ENCODE measurements at places on chromosomes 3 and 15. TPM values are rescaled to one million over a fixed set of nuclear protein-coding genes. Genes with fewer than 3 reads are reported as not detected.

DNA sequence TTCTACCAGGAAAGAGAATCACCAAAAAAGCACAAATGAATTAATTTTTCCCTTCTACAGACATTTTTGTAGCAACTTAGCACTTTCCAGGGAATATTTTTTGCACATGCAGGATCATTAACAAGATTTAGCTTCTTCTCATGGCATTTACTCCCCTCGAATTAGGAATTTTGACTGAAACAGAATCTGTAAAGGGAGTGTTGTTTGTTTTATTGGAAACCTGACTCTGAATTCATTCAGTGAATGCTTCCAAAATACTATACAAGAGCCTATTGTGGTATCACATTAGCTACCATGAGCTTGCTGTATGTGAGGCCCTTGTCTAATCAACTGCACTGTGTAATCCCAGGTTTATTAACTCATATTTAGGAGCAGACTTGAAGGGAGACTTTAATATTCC, 130.4 kb upstream of the ATP10A start:
- no peak for DNase-seq

DNA sequence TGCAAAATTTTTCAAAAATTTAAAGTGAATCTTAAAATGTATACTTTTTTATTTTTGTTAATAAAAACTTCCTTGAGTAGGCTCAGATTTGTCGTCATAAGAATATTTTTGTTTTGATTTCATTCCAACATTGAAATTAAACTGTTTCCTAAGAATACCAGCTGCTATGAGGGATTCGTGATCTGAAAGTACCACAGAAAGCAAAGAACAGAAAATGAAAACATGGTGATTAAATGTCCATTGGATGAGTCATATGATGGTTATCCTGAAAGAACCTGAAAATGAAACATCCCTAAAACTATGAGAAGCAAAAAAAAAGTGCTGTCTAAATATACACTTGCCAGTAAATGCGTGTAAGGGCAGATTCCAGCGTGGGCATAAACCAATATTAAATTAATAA, 143.8 kb downstream of the GMNC start:
- no peak for DNase-seq

GRCh38 chr3:170055209-170055608, 17.4 kb downstream of the GPR160 start:
- DNase-seq, result no peak

- no peak for DNase-seq
These were observed 14.6 kb upstream of the ARPP21 start for GRCh38 chr3:35624698-35625097.

GRCh38 chr3:125107861-125108567, 52.2 kb upstream of the HEG1 start:
- no peak for DNase-seq

- DNase-seq, result no peak
These were observed 41.3 kb downstream of the ETV5 start for GRCh38 chr3:186067360-186068242.

DNA sequence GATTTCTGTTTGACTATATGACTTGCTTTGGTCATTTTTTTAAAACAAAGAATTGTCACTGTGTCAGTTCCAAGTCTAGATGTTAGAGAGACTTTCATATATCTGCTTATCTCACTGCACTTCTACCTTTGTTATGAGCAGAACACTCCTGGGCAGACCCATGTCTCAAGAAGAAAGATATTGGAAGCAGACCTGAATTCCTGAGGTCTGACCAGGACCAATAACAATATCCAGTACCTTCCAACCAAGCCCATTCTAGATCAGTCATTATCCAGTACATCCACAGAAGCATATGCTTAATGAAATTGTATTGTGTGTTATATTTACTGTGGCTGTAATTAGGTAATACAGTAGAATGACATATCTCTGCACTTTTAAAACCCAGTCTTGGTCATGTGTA, 811.3 kb upstream of the GBE1 start:
- DNase-seq, result no peak

DNA sequence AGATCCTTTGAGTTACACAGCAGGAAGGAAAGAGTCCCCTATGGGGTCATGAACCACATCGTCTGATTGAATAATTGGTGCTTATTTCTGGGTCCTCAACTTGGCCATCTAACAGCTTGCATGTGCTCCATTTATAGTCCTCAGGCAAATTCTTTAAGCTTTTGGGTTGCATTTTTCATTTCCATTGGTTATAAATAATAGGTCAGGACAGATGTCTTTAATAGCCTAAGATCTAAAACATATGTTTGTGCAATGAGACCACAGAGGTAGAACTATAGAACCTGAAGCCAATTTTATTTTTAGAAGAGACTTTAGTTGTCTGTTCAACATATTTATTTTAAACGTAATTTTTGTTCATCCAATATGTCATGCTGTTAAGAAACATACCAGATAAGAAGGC, 43.2 kb downstream of the CD200R1L start:
- DNase-seq, result no peak

GRCh38 chr15:27694506-27695087, 404.5 kb downstream of the OCA2 start:
- no peak for DNase-seq

DNA sequence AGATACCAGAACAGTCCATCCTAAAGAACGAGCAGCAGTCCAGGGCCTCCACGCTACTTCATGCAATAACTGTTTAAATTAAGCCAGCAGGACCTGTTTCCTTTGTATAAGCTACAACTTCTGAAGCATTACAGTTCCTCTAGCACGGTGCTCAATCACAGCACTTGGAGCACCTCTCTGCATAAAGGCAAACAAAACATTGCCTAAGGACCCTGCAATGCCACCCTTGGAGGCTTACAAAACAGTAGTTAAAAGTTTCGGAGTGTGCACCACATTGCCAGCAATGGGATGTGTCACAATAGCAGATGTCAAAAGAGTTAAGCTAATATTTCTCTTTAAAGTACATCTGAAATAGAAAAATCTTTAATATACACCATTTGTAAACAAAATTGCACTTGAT, 2.6 kb upstream of the VPS39 start:
- DNase-seq, result no peak

DNA sequence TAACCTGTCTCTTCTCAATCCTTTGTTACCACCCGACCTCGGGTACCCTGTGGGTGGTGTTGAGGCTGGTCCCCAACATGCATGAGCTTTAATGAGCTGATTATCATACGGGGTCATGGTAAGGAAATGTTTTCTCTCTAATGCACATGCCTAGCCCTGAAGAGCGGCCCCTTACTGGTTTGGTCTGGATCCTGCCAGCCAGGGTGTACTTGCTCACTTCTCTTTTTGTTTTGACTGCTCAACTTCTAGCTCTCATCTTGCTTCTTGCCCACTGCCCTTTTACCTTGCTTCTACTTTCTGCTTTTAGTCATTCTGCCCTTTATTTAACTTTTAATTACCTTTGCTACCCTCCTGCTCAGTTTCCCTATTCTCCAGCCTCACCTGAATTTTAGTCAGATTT, 44.3 kb upstream of the ACAD9 start:
- no peak for DNase-seq

DNA sequence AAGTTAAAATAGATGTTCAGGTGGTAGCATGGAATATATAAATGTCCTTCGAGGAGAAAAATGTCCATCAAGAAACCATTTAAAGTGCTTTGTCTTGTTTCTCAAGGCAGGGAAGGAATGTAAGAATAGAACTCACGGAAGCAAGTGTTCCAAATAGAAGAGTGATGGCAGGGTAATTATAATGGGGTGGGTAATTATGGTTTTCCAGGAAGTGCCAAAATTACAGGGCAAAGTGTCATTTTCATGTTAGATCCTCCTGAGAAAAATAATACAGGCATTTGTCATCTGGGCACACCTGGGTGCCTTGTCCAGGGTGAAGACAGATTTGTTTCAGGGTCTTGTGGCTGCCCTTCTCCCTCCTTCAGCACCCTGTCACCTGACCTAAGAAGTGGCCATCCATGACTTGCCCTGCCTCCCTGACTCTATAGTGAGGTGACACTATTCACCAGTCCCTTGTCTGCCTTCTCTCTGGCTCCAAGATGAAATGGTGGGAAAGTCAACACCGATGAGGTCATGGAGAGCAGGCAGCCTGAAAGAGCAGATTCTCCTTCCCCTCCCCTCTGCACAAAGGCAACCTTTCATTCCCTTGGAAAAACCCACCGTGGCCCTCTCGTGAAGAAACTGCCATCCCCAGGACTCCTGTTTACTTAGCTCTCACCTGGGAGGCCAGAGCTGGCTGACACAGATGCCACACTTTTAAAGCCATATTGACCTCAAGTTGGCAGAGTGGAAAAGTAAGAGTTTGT, 45.1 kb upstream of the AMOTL2 start:
- no peak for DNase-seq

DNA sequence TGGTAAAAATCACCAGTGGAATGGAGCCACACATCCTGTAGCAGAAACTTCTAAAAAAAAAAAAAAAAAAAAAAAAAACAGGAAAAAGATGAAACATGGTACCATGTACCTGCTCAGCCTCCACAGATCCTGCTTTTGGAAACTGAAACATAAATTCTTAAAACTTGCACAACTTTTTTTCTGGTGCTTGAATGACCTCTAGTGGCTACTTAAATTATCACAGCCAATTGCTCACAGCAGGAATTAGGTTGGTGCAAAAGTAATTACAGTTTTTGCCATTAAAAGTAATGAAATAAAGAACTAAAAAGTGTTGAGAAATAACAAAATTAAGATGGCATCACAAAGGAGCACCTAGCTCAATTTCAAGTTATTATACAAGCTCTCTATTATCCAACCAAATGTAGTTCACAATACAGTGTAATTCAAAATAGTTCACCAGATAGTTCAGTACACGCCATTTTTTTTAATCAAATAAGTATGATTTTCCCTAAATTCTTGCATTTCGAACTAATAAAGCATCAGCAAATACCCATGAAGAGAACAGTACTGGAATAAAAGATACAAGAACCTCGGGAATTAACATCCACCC, 80.6 kb downstream of the ULK4 start:
- no peak for DNase-seq

DNA sequence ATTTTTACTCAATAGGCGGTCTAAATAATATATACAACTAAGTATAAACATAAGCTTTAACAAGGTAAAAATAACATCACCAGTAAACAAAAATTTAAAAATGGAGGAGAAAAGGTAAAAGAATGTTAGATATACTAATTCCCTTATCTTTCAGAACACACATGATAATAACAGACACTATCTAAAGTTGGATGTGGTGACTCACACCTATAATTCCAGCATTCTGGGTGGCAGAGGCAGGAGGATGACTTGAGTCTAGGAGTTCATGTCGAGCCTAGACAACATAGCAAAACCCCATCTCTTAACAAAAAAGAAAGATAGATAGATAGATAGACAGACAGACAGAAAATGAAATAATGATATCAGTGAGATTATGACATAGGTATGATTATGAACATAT, 85.1 kb downstream of the STAG1 start:
- no peak for DNase-seq

GRCh38 chr15:83067638-83067962, 548 bp upstream of the BTBD1 start:
- DNase-seq, result no peak

- DNase-seq, result no peak
These were observed 59.8 kb downstream of the BOC start for GRCh38 chr3:113271189-113271588.

GRCh38 chr15:66186049-66186825, 67.3 kb downstream of the MEGF11 start:
- DNase-seq, result no peak

GRCh38 chr15:90902040-90902839, 862 bp upstream of the MAN2A2 start:
- DNase-seq, result peak; percentile 76

- no peak for DNase-seq
These were observed 326.1 kb downstream of the ZNF621 start for GRCh38 chr3:40850861-40851260.

DNA sequence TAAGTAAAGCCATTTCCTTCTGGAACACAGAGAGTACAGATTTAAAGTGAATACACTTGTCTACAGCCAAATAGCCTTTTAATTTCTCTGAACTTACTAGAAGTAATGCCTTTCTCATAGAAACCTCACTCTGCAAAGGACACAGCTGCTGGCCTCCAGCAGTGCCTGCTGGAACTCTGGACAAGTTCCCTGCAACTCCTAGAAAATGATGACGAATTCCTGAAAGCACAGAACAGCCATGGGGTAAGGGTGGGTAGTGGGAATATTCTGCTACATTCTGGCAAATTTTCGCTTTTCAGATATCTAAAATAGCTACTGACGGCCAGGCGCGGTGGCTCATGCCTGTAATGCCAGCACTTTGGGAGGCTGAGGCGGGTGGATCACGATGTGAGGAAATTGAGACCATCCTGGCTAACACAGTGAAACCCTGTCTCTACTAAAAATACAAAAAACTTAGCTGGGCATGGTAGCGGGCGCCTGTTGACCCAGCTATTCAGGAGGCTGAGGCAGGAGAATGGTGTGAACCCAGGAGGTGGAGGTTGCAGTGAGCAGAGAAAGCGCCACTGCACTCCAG, 34.4 kb downstream of the RYK start:
- no peak for DNase-seq

DNA sequence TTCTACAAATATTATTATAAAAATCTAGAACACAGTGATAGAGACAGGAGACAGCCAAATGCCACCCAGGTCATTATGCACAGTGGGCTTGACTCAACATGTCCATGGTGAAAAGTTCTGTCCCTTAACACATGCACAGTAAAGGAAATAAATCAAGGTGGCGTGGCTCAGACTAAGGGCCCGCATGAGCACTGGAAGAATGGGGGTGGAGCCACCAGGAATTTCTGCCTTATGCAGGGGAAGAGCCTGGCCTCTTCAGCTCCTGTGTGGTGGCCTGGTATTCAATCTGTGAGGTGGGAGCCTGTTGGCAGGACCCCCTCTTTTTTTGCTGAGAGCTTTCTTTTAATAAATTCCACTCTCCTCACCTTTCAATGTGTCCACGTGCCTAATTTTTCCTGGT, 17.2 kb upstream of the SPG21 start:
- DNase-seq, result no peak

- DNase-seq, result no peak
These were observed 34.9 kb upstream of the PPP4R2 start for GRCh38 chr3:72961752-72962151.

DNA sequence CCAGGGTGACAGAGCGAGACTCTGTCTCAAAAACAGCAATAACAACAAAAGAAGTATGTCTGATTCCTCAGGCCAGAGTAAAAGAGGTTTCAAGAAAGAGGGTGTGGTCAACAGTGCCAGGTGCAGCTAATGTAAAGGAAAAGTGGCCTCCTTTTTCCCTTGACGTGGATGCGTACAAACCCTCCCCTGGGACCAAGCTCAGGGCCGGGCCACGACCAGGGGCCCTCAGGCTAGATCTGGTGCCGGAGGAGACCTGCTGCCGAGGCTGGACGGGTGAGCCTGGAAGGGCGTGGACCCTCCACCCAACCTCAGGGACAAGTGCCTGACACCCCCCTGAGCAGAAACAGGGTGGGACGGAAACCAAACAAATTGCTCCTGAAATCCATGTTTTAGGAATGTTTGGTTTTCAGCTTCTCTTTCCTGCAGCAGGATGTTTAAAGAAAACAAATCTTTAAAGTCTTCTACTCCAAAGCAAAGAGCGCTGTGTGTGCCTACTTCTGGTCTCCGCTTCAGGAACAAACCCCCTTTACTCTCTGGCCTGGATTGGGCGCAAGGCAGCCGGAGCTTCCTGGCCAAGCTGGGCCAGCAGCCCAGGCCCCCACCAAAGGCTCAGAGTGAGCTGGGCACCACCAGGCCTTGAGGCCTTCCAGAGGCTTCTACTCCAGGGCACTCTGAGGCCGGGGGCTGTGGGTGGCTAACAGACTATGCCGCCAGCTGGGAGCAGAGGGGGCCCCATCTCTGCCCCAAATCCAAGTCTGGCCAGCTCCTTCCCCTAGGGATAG, 21.4 kb downstream of the ZDHHC19 start:
- no peak for DNase-seq

Gene LRRIQ4
- total RNA-seq, result 0.12 TPM

Gene ACAD9
- 35.3 TPM for total RNA-seq

Gene SYNPR
- total RNA-seq, result 5.3 TPM

Gene WDR82
- total RNA-seq, result 65.5 TPM

Gene ECE2
- total RNA-seq, result not detected

Gene ZDHHC19
- total RNA-seq, result not detected

Gene LMAN1L
- total RNA-seq, result 72.9 TPM
